Heart left ventricle (tissue), 16 donors: ENCODE measurements at places on chromosomes 16 and 17. TPM values are rescaled to one million over a fixed set of nuclear protein-coding genes. Genes with fewer than 3 reads are reported as not detected.
A peak's percentile ranks its signal among the peaks of the same experiment; 100 is the strongest.

DNA sequence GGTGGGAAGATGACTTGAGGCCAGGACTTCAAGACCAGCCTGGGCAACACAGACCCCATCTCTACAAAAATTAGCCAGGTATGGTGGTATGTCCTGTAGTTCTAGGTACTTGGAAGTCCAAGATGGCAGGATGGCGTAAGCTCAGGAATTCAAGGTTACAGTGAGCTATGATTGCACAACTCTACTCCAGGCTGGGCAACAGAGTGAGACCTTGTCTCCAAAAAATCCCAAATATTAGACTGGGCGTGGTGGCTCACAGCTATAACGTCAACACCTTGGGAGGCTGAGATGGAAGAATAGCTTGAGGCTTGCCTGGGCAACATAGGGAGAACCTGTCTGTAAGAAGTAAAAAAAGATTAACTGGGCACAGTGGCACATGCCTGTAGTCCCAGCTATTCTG is 30.8 kb downstream of the SUZ12 start:
- DNase-seq = no peak

- DNase-seq = no peak
Observed at GRCh38 chr16:66551788-66552285, 539 bp upstream of the CKLF start.

Gene PLSCR3
- 28.3 TPM for polyA plus RNA-seq

GRCh38 chr16:3098459-3099394 is at the start of gene ZSCAN10:
Gene ZSCAN10 (minus strand): TSS chr16:3099294. CDS start chr16:3092937, 6,357 bp downstream.
- DNase-seq = peak; percentile 46

DNA sequence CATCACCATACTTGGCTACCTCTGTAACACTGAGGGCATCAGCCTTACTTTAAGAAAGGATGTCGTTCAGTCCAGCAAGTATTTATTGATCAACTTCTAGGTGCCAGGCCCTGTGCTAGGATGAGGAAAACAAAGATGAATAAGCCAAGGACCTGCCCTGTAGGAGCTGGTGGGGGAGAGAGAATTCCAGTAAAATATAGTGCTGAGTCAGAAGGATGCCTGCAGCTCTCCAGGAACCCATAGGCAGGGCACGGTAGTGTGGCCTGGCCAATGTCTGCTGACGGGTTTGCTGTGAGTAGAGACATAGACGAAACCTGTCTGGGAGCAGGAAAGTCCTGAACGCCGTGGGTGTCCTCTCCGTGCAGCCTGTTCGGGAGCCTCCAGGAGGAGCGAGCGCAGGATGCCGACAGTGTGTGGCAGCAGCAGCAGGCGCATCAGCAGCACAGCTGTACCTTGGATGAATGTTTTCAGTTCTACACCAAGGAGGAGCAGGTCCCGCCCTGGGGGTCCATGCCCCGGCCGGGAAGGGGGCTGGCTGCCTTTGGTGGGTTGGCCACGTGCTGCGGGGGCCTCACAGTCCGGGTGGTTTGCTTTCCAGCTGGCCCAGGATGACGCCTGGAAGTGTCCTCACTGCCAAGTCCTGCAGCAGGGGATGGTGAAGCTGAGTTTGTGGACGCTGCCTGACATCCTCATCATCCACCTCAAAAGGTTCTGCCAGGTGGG is 55.6 kb downstream of the USP43 start:
- no peak for DNase-seq

- no peak for DNase-seq
Observed at GRCh38 chr16:87141402-87141801, 175.8 kb downstream of the C16orf95 start.

Gene TBC1D3B
- 0.76 TPM for polyA plus RNA-seq

DNA sequence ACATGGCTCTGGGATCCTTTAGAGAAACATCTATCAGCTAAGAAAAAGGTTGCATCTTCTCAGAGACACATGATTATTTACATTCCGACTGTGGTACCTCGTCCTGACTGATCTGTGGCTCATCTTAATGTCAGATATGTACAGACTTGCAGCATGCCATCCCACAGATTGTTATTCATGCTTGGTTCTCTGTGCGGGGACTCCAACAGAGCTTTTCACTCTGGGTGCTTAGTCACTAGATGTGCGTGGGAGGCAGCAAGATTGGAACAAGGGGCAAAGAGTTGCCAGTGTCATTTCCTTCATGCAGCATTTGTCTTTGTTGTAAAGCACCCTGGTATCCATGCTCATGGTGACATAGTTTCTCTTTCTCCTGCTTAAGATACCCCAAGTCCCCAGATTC is 179.1 kb upstream of the CACNG5 start:
- no peak for DNase-seq

Gene NECAB2
- 2.1 TPM for polyA plus RNA-seq
